NCI-H526 treated with DMSO at 0.1 percent for 48 hours (cell line): ENCODE measurements at places on chromosomes 11 and 22.

DNA sequence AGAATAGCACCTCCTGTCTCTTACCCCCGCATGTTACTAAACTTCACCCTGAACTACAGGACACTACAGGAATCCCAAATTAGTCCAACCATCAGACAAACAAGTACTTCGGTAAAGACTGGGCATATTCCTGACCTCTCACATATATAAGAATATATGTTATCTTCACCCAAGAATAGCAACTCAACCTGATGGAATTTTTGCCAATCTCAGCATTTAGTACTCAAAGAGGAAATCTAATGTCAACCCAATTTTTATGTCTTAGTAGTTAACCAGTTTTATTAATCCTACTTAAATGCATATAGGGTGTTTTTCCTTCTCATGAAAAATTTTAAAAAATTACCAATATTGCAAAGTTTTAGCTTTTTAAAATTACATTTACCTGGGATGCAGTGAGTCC is 26.2 kb downstream of the PGR start:
- DNase-seq = no peak

DNA sequence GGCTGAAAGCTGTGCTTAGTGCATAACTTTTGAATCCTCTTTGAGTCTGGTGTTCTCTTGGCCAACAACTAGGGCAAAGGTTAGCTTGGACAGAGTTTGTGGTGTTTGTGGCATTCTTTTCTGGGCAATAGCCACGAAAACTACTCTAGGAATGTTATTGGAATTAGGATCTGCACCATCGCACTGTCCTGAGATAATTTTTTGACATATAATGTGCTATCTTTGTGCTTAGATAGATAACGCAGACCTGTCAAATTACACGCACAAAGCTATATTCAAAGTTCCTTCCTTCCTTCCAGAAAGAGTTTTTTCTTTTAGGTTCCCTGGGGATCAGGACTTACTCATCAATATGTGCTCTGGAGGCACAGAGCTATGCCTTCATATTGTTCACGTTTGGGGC is 166.8 kb upstream of the MTMR2 start:
- no peak for DNase-seq

GRCh38 chr22:44689173-44689572 is 12.8 kb upstream of the PRR5 start:
- DNase-seq = no peak

GRCh38 chr11:72263361-72263760 is 19.4 kb upstream of the PHOX2A start:
- no peak for DNase-seq

DNA sequence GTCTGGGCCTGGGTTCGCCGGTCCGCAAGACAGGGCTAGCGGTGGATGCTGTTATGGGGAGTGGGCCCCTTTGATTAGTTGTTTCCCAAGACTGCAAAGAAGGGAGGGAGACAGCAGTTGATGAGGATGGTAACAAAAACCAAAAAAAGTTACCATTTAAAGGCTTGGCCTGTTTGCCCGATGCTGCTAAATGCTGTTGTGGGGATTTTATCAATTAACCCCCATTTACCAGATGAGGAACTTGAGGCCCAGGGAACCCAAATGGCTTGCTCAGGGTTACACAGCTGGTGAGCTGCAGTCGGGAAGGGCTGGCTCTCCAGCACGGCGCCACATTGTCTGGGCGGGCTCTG is 3.4 kb downstream of the TRPT1 start:
- no peak for DNase-seq

DNA sequence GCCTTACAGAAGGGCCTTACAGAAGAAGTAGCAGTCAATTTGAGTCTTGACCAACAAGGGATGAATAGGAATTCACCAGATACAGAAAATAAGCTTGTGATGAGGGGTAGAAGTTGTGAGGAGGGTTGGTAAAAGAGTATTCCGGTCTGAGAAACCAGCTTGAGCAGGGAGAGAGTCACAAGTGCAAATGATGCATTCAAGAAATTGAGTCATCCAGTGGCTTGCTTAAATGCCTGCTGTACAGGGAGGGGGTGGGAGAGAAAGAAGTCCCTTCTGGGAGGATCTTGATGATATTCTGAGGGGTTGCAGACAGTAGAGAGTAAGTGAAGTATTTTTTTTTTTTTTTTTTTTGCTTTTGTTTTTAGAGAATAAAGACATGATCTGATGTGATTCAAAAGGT is 9.2 kb downstream of the CCKBR start:
- no peak for DNase-seq

DNA sequence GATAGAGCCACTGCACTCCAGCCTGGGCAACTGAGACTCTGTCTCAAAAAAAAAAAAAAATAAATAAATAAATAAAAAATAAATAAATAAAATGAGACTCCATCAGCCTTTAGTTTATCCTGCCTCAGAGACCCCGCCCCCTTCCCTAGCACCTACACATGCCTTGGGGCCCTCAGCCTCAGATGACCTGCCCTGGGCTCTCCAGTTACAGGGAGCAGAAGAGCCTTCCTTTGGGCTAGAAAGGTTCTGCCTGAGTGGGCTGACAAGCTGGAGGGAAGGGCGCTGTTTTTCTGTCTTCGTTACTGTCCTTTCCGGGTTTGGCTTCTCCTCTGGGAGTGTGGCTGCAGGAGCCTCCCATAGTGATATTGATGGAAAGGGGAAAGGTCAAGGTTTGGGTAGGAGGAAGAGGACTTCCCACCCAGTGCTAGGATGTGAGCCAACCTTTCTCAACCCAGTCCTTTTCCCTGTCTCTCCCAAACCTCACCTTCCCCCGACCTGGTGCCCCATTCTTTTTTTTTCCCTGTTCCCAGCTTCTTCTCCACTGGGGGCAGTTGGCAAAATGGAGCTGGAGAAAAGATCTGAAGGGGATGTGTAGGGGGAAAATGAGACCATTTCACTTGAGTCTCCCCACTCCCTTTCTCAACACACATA is 1.5 kb upstream of the SF3B2 start:
- DNase-seq = no peak

GRCh38 chr11:1389932-1390568 is at the start of gene BRSK2:
Gene BRSK2, plus strand, starts transcription at chr11:1389934. Its CDS starts 351 bp downstream, at chr11:1390285.
- DNase-seq = no peak

GRCh38 chr11:78138694-78139421 is 568 bp downstream of the ALG8 start:
- no peak for DNase-seq
